ENCODE measurements at places on chromosomes 5 and 9.

- DNase-seq, result no peak
Observed at GRCh38 chr5:39428640-39429039, 3.9 kb upstream of the DAB2 start.

- DNase-seq, result no peak
Observed at GRCh38 chr9:95807326-95807947, 68.1 kb upstream of the ERCC6L2 start.

GRCh38 chr5:116455061-116455460, 119.6 kb downstream of the SEMA6A start:
- DNase-seq, result no peak

- no peak for DNase-seq
Observed at GRCh38 chr5:139146809-139147482, 51.2 kb downstream of the SIL1 start.

DNA sequence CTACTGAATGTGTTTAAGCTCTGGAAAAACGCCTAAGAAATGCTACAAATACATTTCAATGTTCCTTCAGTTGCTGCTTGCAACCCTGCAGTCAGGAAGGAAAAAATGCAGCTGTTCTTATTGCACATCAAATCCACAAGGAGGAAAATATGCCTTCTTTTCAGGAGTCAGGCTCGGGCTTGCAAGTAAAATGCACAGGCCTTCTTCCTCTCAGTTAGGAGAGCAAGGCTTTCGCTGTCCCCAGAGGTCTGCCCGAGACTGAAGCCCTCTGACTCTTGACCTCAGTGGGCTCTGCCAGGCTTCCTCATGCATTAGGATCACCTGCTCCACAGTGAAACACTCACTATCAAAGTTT, 899 bp upstream of the SHC3 start:
- DNase-seq, result no peak

- DNase-seq, result no peak
Observed at GRCh38 chr9:100590481-100590880, 12.6 kb downstream of the CAVIN4 start.

DNA sequence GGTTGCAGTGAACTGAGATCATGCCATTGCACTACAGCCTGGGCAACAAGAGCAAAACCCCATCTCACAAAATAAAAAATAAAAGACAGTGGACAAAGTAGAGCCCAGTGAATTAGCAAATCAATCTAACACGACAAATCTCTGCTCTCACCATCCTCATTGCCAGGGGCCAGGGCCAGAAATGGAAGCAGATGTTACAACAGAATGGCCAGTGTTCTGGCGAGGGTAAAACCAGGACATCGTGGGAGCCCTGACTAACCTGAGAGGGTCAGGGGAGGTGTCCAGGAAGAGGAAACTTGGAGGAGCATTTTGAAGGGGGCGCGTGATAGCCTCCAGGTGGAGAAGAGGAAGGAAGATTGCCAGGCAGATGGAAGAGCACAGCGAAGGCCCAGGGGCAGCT, 58.4 kb downstream of the NEURL1B start:
- DNase-seq, result no peak

DNA sequence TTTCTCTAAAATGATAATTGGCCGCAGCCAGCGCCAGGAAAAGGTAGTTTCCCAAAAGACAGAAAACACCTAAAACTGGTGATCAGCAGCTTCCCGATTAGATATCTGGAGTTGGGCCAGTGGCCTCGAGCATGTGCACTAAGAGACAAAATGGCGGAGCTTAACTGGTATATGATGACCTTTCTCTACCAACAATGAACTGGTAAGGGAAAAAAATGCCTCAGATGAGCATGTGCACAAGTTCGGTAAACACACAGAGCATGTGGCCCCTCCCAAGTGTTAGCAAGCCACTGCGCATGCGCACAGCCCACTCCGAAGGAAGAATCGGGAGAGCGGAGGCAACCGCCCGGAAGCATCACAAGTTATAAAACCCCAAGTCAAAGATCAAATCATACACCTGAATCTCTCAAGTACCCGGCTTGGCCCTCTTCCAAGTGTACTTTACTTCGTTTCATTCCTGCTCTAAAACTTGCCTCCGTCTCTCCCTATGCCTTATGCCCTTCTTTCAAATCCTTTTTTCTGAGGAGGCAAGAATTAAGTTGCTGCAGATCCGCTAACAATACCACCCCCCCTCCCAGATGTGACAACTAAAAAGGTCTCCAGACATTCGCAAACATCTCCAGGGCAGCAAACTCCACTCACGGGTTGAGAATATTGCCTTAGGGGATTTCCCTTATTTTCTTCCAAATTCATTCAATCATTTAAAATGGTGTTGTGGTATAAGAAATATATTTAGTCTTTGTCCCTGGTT, 15.0 kb upstream of the PTBP3 start:
- peak; percentile 70 for DNase-seq

DNA sequence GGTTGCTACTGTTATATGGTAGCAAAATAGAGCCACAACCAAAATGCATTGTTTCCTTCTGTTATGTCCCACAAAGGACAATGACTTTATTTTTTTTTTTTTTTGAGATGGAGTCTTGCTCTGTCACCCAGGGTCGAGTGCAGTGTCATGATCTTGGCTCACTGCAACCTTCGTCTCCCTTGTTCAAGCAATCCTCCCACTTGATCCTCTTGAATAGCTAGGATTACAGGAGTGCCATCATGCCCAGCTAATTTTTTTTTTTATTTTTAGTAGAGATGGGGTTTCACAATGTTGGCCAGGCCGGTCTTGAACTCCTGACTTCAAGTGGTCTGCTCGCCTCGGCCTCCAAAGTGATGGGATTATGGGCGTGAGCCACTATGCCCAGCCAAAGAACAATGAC, 527.7 kb upstream of the SGCD start:
- DNase-seq, result no peak

GRCh38 chr5:14168793-14169262, 25.7 kb downstream of the TRIO start:
- DNase-seq, result no peak

Measured in substantia nigra (tissue), 51 donors.